ENCODE measurements at places on chromosomes 2 and 18. TPM values are rescaled to one million over a fixed set of nuclear protein-coding genes. Genes with fewer than 3 reads are reported as not detected.

- H3K27ac ChIP-seq = no peak overlapping the region
- peaks cover 18% of the 10 kb centered on the region for H3K27me3 ChIP-seq
- H3K4me3 ChIP-seq = no peak overlapping the region
- H3K4me1 ChIP-seq = peaks cover 4% of the 10 kb centered on the region
- H3K36me3 ChIP-seq = peaks cover 4% of the 10 kb centered on the region
Observed at GRCh38 chr2:113148606-113149552, 21.5 kb downstream of the IL1RN start.

GRCh38 chr2:38394041-38394440, 17.0 kb upstream of the ATL2 start:
- H3K36me3 ChIP-seq = no peaks in the 10 kb centered on the region
- no peak overlapping the region for H3K4me3 ChIP-seq
- H3K4me1 ChIP-seq = peaks cover 21% of the 10 kb centered on the region
- peaks cover 2% of the 10 kb centered on the region for H3K27me3 ChIP-seq
- no peak overlapping the region for H3K27ac ChIP-seq

The MAB21L4 gene
- not detected for total RNA-seq

The LRRC30 gene
- not detected for total RNA-seq

The SLC14A1 gene
- total RNA-seq = 8.7 TPM

The CDK5R2 gene
- not detected for total RNA-seq

Data from activated CD4-positive, alpha-beta T cell treated with anti-CD3 and anti-CD28 coated beads, Interleukin-2, amount 10 ng/mL, durations not matched to agents 7 days and 5 days (primary cell).